ENCODE measurements at places on chromosomes 11 and 22.

- DNase-seq, result no peak
These were observed 162.6 kb downstream of the FEZ1 start for GRCh38 chr11:125333354-125334073.

- DNase-seq, result no peak
These were observed 28.2 kb downstream of the KCTD17 start for GRCh38 chr22:37079668-37080171.

- DNase-seq, result no peak
These were observed 92.6 kb downstream of the RCN1 start for GRCh38 chr11:32183512-32183911.

- no peak for DNase-seq
These were observed 49.7 kb downstream of the RTN4R start for GRCh38 chr22:20218326-20218872.

DNA sequence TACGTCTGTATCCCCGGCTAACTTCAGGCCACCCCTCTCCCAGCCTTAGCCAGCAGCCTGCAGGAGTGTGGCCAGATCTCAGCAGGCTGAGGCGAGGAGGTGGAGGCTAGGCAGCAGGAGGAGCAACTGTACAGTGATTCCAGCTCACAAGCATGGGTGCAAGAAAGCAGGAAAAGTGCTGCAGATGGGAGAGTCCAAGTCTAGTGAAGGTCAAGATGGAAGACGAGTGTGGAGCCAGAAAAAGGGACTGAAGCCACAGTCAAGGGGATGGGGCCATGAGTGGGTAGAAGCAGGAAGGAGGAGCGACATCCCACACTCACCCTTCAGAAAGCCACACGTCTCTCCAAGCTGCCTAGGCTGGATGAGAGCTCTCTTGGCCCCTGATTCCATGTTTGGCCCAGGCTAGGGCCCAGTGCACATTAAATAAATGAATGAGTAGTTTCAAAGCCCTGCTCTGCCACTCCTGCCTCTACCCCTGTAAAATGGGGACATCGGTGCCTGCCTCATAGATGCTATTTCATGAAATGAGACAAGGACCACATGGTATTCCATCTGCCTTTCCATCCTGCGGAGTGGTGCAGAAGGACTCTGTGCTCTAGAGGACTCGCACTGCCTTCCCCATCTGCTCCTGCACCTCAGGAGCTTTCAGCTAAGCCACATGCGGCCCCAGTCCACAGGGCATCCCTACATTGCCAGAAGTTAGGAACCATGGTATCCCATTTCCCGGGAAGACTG lies 2.9 kb downstream of the YDJC start:
- DNase-seq, result no peak

GRCh38 chr22:29205594-29206371 lies at the start of gene EMID1:
Gene EMID1, plus strand, starts transcription at chr22:29205896. Its CDS starts 143 bp downstream, at chr22:29206039.
- DNase-seq, result peak; percentile 49

- peak; percentile 95 for DNase-seq
These were observed 701 bp upstream of the P2RX6 start for GRCh38 chr22:21014202-21014725.

DNA sequence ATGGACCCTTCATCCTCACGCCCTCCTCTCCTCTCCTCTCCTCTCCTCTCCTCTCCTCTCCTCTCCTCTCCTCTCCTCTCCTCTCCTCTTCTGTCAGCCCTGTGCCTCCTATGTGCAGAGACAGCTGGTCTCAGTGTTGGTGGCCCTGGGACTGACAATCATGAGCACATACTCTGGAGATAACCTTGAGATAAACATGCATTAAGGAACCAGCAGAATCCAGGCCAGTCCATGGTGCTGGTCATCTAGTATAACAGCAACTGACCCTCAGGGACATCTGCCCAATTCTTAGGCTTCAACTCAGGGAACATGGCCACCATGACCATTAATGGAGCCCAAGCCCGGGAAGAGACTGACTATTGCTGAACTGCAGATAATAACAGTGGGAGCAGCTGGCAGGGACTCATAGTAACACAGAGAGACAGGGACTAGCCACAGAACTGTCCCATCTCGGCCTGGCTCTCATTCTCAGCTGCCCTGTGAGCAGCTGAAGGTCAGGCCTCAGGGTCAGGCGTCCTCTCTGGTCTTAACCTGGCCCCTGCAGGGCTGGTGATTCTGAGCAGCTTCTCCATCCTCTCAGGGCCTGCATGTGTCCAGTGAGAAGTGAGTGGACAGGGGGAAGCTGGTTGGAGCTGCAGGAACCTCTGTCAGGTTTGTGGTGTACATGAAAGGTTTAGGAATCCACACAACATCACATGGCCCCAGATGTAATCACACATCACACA lies 45.4 kb downstream of the GGTLC2 start:
- DNase-seq, result no peak

DNA sequence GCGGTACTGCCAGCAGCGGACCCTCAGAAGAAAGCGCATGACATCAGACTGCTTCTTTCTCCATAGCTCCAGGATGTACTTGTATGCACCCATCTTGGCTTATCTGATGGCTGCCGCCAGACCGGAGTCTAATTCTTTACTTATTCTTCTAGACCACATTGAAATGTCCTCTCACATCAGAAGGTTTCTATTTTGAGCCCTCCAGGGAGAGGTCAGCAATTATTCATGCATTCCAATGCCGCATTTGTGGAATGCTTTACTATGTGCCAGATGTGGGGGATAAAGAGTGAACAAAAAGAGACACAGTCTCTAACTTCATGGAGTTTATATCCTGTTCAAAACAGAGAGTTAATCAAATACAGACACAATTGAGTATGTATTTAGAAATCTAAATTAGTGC lies 230.1 kb downstream of the MIAT start:
- DNase-seq, result no peak

GRCh38 chr11:73296501-73297230 lies 11.4 kb upstream of the ARHGEF17 start:
- DNase-seq, result no peak

Data from NCI-H1417 (cell line).